ENCODE measurements at places on chromosomes 13 and 19.

DNA sequence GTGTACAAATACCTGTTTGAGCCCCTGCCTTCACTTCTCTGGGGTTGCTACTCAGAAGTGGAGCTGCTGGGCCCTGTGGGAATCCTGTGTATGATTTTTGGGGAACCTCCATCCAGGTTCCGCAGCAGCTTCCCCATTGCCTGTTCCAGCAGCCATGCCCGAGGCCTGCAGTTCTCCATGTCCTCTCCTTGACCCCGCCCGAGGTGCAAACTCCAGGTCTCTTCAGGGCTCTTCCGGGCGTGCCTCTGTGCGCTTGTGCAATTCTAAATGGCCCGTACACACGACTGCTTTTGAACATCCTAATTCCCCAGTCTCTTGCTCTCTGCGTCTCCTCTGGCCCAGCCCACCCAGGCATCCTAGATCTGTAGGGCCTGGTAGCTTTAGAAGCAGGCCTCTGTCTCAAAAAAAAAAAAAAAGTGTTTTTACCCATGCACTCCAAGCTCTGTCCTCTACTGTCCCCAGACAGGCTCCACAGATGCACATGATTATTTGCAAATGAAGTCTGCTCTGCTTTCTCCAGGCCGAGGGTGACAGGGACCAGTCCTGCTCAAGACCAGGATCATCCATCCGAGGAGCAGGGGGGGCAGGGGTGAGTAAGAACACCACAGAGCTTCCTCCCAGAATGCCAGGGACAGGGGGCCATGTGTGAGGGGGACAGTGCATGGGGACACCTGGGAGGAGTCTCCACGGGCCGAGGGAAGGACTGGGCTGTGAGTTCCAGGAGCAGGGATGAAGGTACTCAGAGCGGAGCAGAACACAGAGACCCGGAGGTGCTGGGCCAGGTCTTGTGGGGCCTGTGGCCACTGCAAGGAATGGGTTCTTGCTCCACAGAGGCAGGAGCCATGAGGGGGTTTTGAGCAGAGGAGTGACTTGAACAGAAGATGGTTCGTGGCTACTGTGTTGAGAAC is 51.7 kb downstream of the SLC7A9 start:
- DNase-seq: no peak

DNA sequence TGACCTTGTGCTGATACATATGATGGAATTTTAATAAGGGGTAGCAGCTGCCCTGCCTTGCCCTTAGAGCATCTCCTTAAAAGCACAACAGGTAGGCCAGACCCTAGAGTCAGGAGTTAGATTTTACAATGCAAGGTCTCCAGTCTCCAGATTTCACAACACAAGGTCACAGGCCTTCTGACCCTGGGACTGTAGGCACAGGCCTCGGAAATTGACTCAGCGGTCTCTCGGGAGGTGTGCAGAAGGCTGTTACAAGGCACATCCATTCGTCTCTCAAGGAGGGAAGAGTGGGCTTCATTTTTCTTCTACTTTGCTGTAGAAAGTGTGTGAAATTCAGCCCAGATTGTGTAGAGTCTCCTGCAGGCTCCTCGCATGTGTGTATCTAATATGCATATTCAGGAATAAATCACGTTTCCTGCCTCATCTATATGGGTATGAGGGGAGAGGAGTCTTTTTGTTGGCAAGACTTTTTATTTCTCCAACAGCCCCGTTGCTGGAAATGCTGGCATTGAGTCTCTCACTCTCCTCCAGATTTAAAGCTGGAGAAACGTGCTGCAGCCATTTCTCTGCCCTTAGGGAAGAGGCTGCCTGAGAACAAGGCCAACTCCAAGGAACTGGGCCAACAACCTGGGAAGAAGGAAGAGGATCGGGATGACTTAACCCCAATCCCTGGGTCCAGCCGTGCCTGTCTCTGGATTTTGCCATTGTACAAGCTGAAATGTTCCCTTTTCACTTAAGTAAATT is 24.5 kb downstream of the UQCRFS1 start:
- DNase-seq: no peak

DNA sequence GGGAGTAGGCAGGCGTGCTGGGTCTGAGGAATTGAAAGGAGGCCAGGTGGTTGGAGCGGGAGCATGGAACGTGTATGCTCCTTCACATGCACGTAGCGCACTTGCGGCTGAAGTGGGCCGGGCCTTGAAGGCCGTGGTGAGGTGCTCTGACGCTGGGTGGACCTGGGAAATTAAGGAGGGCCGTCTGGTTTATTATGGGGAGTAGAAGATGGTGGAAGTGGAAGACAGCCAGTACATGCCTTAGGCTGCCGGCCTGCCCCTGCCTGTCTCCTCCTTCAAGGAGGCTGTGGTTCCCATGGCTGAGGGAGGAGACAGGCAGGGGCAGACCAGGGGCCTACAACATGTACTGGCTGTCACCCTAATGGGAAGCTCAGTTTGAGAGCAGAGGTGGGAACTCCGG is 23.9 kb downstream of the GATAD2A start:
- no peak for DNase-seq

DNA sequence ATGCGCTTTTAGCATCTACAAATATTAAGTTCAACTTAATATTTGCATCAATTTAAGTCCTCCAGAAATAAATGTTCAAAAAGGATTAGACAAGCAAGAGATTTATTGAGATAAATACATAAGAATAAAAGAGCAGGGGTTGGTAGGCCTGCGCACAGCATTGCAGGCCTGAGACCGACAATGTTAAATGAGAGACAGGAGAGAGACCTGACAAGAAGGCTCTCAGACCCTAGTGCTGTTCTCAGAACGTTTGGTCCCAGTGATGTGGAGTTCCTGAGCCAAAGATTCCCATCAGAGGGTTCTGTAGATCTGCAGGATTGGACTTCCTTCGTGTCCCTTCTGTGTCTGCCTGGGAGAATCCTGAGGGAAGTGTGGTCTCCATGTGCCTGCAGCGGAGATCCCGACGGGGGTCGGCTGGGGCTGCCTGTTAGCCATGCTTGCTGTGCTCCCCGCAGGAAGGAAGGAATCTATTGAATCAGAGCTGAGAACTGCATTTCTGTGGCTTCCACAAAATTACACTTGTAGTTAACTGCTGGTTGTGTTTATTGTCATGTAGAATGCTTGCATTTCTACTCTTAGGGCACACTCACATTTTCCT is 369.9 kb upstream of the SLC10A2 start:
- no peak for DNase-seq

- DNase-seq: no peak
Observed at GRCh38 chr13:99376132-99376531, 68.9 kb upstream of the GPR183 start.

Data from cerebellar nuclear complex (tissue), 1 donor.